ENCODE measurements at places on chromosomes 1 and 21.

DNA sequence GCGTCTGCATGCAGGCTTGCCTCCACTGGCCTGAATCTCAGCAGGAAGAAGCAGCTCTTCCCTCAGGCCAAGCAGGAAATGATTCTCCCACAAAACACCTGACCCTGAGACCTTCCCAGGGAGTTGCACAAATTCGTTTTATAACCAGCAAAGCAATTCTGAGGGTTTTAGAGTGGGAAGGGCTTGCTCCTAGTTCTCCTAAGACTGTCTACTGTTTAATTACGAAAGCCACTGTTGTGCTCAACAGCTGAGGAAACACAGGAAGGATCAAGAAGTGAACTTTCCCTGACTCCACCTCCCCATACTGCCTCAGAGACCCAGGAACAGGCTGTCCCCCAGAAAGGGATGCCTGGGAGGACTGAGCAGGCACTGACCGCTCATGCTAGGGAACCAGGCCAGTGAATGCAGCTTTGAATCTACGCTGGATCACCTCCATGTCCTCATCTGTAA lies 37.0 kb upstream of the PUM1 start:
- DNase-seq: no peak

DNA sequence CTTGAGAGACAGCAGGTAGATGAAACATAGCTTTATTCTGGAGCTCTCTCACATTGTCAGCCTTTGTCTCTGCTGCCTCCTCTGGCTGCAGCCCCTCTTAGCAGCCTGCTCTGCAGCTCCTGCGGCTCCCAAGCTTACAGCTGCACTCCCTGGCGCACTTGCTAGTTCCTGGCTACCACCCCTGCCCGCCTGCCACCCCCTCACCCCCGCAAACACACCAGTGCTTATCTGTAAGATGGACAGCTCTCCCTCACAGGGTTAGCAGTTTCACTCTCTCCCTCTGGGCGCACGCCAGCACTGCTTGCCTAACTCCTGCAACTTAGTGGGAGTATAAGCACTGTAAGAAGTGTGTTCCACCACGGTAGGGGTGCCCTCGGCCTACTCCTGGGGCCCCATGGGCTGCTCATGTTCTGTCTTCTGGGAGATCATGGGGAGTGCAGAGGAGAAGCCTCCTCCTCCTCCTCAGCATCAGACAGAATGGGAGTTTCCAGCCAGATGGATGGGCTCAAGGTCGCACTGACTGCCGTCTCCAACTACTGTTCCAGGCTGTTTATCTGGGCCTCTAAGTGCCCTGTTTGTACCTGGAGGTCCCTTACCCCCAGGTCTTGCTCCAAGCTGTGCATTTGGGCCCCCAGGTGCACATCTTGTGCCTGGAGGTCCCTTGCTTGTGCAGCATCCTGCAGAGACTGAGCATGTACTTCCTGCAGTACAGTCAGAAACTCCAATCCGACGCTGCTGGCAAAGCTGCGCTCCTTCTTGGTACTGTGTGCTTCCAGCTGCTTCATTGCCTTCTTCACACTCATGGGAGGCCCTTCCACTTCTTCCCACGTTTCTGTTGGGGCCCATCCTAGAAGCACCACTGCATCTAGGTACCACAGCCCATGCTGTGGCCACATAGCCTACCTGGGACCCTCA lies 1388.1 kb downstream of the AMY1C start:
- DNase-seq: no peak

GRCh38 chr1:171280599-171280998 lies 32.3 kb downstream of the FMO1 start:
- DNase-seq: no peak

DNA sequence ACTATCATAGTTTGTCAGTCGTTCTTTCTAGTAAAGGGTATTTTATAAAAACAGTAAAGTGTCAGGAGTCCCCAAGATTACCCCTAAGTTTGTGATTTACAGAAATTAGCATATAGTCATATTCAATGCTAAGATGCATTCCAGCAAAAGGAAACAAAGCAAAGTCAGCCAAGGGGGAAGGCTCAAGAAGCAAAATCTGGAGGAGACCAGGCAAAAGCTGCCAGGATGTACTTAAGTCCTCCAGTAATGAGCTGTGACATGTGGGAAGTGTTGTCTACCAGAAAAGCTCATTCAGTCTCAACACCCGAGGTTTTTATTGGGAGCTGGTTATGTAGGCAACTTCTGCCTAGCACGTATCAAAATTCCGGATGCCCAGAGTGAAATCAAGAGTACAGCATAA lies 373.4 kb upstream of the TMPRSS15 start:
- no peak for DNase-seq

GRCh38 chr21:14088391-14088790 lies 122.4 kb downstream of the LIPI start:
- no peak for DNase-seq

DNA sequence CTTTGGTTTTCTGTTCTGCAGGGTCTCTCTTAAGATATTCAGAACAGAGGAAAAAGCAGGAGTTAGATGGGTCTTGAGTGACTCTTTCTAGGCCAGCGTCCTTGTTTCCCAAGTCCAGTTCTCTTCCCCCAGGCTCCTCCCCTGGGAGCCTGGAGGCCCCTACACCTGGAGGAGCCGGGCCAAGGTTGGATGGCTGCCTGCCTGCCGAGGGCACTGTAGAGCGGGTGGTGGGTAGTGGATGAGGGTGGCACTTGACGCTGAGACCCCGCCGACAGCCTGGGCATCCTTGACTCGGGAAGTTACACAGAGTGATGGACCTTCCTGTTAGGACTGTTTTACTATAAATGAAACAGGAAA lies 17.4 kb upstream of the KANK4 start:
- DNase-seq: no peak

- no peak for DNase-seq
Observed at GRCh38 chr1:28078680-28079626, 9.5 kb downstream of the EYA3 start.

DNA sequence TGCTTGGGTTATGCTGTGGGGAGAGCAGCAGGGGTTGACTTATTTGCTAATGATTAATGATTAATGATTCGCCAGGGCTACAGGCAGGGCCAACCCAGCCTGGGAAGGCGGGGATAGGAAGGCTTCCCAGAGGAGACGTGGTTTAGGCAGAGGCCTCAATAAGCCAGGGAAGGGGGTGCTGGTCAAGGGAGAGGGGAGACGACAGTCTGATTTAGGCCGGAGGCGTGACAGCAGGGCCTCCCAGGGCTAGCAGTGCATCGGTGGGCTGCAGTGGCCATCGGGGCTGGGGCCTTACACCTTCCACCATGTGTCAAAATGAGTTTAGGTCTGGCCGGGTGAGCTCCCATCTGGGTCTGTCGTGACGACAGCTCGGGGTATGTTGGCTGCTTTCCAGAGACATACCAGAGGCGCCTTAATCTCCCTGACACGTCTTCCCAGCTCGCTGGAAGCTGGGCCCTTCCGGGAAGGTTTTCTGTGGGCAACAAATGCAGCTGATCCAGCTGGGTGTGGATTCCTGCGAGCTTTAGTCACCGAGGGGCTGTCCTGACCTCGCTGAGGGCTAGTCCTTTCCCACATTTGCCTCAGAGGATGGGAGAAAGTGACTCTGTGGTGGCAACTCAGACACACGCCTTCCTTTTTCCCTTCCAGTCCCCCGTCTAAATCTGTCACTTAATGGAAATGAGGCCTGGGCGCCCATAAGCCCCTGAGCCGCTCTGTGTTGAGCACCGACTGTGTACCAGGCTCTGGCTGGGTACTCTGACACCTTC lies 3.7 kb upstream of the SLC1A7 start:
- DNase-seq: no peak

DNA sequence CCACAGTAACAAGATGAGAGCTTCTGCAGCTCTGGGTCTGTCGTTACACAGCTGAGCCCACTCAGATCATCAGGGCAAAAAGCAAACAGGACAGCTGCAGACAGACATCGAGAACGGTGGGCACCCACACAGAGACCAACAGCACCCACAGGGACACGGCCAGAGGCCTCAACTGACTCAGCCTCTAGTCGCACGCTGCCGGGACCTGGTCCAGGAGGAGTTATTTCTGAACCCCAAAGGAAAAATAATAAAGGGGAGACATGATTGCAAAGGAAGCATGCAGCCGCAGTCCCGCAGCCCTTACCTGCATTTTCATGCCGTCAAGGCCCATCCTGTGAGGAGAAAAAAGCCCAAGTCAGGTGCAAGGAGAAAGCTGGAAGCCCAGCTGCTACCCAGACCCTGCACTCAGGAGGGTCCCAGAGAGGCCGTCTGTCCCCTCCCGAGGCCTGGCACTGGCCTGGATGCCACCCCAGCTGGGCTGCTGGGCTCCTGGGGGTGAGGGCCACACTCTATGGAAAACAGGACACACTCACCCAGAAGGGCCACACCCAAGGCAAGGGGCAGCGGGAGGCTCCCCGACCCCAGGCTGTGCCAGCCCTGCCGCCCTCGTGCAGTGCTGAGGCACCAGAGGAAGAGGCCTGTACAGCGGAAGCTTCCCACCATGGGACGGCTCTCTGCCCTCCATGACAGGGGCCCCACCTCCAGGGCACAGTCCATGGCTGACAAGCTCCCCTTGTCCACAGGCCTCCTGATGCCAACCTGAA lies 15.7 kb downstream of the LSS start:
- DNase-seq: no peak

All from T-helper 2 cell (primary cell).